ENCODE measurements at places on chromosomes 7 and 10.

- no peak for DNase-seq
Measured at GRCh38 chr10:6170638-6171037, 32.1 kb upstream of the PFKFB3 start.

DNA sequence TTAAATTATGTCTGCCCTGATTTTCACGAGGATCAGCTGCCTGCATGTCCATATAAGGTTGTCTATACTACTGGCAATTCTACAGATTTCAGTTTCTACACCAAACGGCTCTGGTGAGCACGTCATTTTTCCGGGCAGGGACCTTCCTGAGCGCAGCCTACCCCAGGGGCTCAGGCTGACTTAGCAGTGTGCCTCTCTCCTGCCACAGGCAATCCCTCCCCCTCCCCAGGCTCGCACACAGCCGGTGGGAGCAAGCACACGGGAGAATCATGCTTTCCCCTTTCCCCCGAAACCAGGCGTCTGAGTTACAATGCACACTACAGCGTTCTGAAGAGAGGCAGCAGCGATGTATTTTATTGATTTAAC, 1.7 kb downstream of the KLF6 start:
- DNase-seq = peak; percentile 53

- no peak for DNase-seq
Measured at GRCh38 chr10:43209074-43209455, 57.8 kb downstream of the RASGEF1A start.

DNA sequence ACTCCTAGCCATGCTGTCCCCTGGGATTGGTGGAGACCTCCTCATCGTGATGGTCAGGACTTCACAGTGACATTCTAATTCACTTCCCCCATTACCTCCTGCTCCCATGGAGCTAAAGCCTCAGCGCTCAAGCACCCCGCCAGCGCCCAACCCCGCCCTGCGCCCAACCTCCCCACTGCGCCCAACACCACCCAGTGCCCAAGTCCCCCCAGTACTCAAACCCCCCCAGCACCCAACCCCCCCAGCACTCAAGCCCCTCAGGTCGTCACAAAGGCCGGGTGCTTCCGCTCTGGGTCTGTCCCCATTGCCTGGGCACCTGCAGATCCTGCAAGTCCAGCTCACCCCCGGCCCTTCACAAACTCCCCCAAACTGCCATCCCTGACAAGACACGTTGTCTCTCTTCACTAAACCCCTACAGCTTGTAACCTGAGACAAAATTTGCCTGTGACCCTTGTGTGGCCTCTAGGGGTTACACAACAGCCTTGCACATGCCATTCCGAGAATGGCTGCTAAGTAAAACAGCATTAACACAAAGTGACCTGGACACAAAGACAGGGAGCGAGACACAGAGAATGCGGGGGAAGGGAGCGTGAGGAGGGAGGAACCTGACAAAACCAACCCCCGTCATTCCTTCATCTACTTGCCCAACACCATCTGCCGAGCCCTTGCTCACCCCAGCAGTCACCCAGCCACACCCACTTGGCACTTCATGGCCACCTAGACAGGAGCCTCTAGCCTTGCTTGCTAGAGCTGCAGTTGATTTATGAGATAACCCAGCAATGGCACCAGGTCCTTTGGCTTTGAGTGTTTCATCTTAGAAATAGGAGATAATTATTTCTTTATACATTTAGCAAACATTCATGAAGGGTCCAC, 107.8 kb downstream of the ADARB2 start:
- no peak for DNase-seq

DNA sequence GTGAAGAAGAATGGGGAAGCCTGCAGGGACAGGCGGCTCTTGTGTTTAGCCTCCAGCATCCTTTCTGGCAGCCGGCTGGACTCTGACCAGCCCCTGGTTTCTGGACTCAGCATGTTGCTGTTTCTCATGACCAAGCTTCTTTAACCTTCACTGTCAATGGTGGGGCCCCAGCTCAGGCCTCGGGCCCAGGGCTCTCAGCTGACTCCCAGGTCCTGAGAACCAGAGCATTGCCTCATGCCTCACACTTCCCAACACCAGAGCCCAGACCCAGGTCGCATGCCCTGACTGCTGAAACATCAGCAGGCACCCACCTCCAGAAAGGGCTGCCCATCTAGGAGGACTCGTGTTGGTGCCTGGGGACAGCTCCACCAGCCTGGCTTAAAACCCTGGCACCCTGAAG, 34.8 kb upstream of the FGFR2 start:
- DNase-seq = no peak

DNA sequence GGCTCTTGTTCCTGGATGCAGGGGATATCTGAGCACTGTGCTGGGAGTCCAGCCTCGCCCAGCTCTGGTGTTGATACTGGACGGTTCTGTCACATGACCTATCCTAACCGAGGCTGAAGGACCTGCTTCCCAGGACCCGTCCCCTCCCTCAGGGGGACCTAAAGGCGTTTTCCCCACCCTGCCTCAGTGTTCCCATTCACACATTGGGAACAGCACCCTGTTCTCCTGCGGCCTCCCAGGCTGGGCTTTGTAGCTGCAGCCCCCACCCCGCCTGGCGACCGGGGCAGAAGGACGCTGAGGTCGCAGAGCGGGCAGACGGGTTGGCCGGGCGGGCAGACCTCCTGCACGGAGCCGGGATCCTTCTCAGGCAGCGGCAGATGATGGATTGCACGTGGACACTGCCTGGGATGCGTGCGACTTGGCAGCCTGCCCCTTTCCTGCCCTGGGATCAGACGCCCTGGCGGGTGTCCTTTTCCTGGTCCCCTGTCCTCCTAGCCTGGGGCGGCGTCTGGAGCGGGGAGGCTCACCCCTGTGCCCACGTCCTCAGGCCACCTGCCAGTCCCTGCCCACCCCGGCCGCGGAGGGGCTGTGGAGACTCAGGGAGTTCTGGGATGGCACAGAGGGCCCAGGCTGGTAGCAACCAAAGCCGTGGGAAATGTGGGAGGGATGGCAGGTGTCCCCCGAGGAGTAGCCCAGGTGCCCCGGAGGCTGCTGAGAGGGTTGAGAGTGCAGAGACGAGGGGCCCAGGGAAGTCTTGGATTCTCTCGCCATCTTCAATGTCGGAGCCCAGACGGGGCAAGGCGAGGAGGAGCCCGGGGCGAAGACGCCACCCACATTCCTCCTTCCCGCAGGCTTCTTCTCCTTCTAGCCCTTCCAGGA, 17.2 kb upstream of the PSMG3 start:
- DNase-seq = no peak

DNA sequence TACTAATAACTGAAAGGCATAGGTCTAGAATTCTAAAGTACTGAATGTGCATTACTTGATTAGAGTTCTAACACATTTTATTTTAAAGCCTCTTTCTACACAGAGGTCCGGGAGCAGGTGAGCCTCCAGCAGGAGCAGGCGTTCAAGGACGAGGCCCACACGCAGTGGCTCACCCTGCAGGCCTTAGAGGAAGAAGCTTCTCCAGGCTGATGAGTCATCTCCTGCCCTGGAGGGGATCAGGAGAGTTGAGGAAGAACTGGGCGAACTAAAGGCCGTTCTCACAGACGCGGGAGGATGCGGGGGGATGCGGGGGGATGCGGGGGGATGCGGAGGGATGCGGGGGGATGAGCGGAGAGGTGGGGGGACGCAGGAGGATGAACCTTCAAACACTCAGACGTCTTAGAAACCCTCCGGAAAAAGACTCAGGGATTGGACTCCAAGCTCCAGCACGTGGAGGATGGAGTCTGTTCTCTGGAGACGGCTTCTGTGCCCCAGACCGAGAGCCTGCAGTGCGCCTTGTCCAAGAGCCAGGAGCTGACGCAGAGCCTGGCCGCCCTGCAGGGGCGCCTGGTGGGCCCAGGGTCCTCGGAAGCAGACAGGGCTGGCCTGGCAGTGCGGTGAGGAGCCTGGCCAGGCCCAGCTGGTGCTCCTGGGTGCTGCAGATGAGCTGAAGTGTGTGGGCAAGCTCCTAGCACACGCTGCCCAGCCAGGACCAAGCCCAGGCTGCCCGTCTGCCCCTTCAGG, 433.7 kb upstream of the TPK1 start:
- no peak for DNase-seq

DNA sequence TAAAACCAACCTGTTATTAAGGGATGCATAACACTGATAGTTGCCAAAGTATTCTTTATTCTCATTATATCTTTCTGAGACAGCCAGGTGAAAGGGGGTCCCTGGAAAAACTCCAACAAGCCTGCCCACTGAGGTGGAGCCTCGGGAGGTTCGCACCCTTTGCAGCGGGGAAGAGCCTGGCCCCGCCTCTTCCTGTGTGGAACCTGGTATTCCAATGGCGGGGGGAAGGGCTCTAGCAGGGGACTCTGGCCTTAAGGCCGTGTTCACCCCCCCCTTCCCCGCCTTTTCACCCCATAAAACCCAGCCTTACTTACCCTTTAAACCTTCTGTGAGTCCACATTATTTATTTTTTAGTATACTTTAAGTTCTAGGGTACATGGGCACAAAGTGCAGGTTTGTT, 62.4 kb upstream of the PDK4 start:
- no peak for DNase-seq

DNA sequence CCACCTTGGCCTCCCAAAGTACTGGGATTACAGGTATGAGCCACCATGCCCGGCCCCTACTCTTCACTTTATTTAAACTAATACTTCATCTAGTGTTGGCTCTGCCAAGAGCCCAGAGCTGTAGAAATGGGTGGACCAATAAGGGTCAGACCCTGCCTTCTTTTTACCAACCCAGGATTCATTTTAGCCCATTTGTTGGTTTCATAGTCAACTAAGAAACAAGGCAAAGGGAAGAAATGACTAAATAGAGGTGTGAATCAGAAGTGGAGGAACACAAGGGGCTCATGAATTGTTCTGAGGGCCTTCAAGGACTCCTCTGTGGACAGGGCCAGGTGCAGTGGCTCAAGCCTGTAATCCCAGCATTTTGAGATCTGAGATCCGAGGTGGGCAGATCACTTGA, 1.1 kb downstream of the ANKRD2 start:
- DNase-seq = no peak

- no peak for DNase-seq
Measured at GRCh38 chr10:3469639-3470020, 297.0 kb upstream of the PITRM1 start.

GRCh38 chr7:18965657-18966056, 151.8 kb downstream of the TWIST1 start:
- DNase-seq = no peak

- DNase-seq = no peak
Measured at GRCh38 chr10:62993121-62993520, 140.0 kb upstream of the NRBF2 start.

GRCh38 chr7:15376600-15376999, 185.2 kb downstream of the AGMO start:
- DNase-seq = no peak

DNA sequence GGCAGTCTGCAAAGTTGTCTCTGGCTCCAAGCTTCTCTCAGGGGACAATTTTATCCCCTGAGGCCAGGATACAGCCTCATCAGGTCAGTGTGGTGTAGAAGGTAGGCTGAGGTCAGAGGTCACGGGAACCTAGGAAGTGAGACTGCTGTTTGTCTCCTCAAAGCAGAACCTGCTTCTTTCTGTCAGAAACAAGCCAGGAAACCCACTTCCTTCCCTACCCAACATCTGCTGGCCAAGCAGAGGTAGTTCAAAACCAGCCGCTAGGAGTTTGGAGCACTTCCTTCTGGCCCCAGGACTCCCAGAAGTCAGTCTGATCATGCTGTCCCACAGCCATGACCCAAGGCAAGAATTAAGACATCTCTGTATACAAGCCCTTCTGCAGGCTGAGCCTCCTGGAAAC, 12.2 kb downstream of the CLRN3 start:
- DNase-seq = peak; percentile 26

DNA sequence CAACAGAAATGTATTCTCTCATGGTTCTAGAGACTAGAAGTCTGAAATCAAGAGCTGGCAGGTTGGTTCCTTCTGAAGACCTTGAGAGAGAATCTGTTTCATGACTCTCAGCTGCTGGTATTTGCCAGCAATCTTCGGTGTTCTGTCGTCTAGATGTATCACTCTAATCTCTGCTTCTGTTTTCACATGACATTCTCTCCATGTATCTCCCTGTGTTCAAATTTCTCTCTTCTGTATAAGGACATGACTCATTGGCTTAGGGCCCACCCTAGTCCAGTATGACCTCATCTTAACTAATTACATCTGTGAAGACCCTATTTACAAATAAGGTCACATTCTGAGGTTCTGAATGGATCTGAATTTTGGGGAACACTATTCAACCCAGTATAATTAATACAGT, 82.3 kb downstream of the ANKRD7 start:
- no peak for DNase-seq

DNA sequence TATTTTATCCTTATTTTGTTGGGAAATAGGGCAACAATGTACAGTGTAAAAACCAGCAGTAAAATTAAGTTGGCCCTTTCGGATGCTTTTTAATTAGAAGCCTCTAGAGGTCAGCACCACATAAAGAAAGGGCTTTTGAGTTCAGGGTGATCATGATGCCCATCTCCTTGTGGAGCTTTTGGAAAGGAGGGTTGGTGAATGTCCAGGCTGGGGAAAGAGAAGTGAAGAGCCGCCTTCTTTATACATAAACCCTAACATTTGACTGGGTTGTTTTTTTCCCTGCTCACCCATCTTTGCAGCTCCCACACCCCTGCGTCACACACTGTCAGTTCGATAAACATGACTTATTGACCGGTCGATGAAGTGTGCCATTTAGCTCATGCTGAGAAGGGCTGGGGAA, 29.8 kb downstream of the MTURN start:
- no peak for DNase-seq

DNA sequence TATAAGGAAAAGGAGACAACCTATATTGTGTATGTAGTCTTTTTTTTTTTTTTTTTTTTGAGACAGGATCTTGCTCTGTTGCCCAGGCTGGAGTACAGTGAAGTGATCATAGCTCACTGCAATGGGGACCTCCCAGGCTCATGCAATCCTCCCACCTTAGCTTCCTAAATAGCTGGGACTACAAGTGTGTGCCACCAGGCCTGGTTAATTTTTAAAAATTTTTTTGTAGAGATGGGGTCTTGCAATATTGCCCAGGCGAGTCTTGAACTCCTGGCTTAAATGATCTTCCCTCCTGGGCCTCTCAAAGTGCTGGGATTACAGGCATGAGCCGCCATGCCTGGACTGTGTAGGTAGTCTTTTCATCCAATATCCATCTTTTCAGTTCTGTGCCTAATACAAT, 78.7 kb upstream of the ARHGAP21 start:
- no peak for DNase-seq

DNA sequence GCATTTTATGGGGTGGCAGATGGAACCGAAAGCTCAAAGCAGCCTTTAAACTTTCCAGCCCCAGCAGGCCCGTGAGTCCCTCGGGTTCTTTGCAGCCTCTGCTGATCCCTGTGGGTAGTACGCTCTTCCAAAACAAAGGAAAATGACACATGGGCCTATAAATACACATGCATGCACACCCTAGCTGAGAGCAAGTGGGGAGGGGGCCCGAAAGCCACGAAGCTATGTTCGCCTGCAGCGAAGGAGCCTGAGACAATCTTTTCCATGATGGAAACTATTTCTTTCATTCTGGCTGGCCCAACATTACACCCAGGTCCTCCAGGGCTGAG, 32.2 kb downstream of the CALML5 start:
- DNase-seq = no peak

All from tibial nerve (tissue), 4 donors.